Fibroblast of pulmonary artery (primary cell): ENCODE measurements at places on chromosomes 7 and 10.
A peak's percentile ranks its signal among the peaks of the same experiment; 100 is the strongest.

- no peak for DNase-seq
These were observed 14.4 kb downstream of the COL28A1 start for GRCh38 chr7:7521259-7521658.

GRCh38 chr10:52359441-52359840, 45.4 kb downstream of the DKK1 start:
- no peak for DNase-seq

DNA sequence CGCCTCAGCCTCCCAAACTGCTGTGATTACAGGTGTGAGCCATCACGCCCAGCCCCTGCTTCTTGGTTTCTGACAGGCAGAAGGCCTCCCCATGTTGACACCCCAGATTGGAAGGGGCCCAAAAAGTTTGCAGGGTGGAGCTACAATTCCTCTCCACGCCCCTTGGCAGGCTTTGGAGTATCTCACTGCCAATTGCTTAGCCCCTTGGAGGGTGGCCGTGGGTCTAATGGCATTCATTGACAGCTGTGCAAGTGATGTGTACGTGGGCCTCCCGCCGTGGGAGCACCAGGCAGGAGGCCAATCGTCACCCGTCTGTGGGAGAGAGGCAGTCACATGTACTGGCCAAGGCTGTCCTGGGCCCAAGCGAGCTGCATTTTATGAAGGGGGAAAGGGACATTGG, 73.7 kb upstream of the PPIF start:
- no peak for DNase-seq

DNA sequence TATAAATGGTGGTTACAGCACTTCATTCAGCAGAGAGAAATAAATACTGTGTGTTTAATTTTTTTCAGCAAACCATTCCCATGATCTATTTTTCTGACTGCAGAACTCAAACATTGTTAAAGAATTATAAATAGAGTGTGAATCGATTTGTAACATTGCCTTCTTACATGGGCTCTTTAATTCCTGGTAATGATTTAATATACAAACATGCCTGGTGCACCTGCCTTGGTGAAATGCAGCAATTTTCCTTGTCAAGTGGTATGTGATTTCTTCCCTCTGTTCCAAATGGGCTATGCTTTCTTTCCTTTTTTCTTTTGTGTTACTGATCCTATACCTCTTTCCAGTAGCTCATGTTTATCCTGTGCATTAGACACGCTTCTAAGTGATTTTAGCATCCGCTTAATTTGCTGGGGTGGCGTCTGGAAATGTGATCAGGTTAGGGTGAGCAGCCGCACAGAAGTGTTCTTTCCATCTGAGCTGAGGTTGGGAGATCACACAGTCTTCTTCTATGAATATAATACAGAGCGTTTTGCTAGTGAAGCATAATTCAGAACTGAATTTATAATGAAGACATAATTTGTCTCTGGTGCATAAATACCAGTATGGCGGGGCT, 94.3 kb upstream of the ITGB1 start:
- DNase-seq: no peak

- DNase-seq: no peak
These were observed 17.6 kb upstream of the FGFR2 start for GRCh38 chr10:121615836-121616235.

- no peak for DNase-seq
These were observed 246.6 kb downstream of the ZMYND11 start for GRCh38 chr10:381805-382204.

DNA sequence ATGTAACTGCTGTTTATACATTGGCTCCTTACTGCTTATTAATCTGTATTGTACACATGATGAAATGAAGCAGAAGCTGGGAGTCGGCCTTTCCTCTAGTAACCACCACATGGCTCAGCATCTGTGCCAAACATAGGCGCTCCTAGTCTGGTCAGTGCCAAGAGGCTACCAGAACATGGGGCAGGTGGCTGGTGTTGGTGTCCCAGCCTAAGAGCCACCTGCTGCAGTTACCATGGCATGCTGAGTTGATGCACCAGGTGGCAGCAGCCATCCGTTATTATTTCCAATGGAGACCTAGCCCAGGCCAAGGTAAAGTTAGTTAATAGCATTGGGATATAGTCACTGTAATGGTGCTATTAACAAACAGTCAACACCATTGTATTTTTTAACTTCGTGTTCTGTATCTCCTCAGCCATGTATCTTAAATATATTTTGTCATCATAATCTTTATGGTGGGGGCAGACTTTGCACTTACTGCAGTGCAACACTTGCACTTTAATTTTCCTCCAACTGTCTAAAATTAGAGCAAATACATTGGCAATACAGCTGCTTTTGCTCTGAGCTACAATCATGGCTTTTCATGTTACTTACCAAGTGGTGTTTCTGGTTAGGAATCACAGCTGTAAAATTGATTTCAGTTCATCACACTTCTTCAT, 33.1 kb downstream of the HBP1 start:
- peak; percentile 36 for DNase-seq

DNA sequence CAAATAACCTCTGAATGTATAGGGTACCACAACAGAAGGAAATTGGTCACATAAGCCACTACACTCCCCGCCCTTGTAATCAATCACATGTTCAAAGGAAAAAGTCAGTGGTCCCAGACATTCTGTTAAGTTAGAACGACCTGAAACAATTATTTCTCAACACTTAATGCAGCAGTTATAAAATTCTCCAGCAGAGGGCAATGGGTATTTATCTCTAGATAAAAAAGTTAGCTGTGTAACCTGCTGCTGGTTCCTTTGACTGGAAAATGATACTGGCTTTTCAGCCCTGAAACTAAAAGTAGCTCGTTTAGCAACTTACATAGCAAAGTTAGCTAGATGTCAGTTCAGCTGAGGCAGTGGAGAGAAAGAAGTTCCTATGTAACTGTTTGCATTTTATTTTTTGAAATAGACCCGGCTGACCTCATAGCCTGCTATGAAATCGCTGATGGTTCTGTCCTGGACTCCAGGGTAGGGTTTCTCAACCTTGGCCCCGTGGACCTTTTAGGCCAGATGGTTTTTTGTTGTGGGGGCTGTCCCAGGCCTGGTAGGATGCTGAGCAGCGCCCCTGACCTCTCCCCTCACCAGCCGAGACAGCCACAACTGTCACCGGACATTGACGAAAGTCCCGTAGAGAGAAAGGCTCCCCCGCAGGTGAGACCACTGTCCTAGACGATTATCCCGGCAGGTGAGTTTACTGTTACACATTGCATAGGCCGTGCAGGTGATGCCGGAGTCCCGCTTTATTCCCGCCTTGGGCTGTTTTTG, 40.2 kb upstream of the PROSER2 start:
- peak; percentile 74 for DNase-seq

DNA sequence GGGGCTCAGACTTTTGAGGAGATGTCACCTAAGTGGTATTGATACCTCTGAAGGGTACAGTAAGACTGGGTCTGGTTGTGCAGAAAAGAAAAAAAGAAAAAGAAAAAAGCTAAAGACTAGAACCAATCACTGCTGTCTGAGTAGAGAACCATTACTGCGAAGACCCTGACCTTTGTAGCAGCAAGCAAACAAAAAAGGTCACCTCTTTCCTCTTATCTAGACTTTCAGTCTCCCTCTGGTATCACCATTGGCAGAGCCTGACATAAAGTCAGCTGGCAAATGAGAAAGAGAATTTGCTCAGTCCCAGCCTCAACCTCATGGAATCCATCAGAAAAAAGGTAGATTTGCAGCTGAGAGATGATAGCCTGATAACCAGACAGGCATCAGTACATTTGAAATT, 2.6 kb upstream of the DNTT start:
- DNase-seq: no peak

DNA sequence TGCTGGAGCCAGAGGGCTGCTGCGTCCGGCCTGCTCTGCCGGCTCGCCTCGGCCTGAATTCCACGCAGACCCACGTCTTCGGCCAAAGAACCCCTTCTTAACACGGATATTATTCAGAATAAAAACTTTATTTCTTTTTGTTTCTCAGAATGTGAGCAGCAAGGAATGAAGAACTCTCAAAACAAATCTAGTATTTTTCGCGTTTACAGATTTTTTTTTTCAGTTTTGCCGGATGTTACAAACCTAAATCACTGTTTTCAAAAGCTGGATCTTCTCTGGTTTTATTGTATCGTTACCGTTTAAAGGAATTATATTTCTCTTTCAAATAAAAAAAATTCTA, 4.4 kb upstream of the HOXA2 start:
- DNase-seq: no peak

DNA sequence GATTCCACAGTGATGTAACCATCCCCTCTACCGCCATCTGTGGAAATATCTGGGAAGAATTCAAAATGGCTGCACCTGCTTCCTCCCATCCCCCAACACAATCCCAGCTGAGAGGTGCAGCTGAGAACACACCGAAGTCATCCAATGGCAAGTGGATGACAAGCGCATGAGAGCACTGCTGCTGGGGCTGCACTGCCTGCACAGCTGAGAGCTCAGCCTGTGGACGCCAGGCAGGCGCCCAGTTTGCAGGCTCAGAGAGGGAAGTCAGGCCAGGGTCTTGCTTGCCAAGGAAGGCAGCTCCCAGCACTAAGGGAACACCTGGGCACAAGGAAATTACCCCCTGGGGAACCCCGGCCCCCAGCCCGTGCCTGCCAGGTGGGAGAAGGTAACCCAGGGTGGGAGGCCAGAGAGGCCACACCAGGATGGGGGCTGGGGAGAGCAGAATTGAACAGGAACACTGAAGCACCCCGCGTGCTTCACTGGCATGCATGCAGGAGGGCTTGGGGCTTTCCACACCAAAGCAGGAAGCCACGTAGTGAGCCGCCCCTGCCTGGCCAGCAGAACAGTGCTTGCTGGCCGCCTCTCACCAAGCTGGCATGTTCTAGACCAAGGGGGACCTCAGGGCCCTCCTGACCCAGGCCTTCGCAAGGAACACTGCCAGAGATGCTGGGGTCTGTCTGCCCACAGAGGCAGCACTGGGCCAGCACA, 46.2 kb downstream of the FAM53B start:
- no peak for DNase-seq
